Keratinocyte (primary cell): ENCODE measurements at places on chromosomes 1 and 21.

DNA sequence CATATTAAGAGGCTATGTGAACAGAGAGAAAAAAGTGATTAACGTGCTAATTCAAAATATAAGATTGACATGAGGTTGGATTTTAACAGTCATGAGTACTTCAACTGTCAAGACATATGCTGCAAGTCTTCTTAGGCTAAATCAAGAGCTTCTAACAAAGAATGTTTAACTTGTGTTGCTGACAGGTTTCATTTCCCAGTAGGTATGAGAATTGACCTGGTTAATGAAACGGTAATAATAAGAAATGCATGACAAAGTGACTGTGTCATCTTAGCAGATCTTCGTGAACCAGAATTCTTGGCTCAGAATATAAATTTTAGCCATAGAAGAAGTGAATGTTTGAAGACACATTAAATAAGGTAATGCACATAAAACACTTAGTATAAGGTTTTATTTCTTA lies 132.6 kb upstream of the PTGFR start:
- no peak for DNase-seq

- no peak for DNase-seq
Observed at GRCh38 chr1:26164036-26164860, 4.5 kb downstream of the C1orf232 start.

- no peak for DNase-seq
Observed at GRCh38 chr1:6260433-6260934, 414 bp downstream of the GPR153 start.

DNA sequence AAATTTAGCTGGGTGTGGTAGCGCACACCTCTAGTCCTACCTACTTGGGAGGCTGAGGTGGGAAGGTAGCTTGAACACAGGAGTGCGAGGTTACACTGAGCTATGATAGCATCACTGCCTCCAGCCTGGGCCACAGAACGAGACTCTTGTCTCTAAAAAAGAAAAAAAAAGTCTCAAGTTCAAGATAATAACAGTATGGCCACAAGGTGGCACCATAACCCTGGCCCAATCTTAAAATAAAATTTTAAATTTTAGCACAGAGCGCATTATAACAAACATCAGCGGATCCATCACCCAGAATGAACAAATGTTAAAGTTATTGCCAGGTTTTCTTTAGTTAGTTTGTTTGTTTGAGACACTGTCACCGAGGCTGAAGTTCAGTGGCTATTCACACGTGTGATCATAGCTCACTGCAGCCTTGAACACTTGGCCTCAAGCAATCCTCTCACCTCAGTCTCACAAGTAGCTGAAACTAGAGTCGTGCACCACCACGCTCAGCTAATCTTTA lies 2.9 kb upstream of the HTR6 start:
- DNase-seq, result no peak

- DNase-seq, result no peak
Observed at GRCh38 chr1:153649137-153649862, 9.2 kb upstream of the SNAPIN start.

GRCh38 chr1:202189001-202189790 lies 4.4 kb upstream of the LGR6 start:
- no peak for DNase-seq

DNA sequence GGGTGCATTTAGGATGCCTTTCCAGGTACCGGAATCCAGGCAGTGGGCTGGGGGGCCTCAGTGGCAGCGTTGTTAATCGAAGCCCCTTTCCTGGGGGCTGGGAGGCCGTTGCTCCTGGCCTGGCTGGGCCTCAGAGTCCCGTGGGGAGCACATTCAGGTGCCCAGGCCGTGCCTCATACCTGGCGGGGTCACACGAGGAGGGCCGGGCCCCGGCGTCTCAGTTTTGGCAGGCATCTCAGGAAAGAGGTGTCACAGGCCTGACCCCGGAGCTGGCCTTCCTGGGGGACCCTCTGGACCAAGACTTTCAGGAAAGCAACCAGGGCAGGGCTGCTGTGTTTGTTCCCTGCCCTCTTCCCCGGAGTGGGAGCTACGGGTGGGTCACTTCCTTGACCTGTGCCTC lies 4.1 kb downstream of the NBL1 start:
- no peak for DNase-seq

GRCh38 chr21:43269440-43269839 lies 100.6 kb downstream of the CRYAA start:
- DNase-seq, result no peak

DNA sequence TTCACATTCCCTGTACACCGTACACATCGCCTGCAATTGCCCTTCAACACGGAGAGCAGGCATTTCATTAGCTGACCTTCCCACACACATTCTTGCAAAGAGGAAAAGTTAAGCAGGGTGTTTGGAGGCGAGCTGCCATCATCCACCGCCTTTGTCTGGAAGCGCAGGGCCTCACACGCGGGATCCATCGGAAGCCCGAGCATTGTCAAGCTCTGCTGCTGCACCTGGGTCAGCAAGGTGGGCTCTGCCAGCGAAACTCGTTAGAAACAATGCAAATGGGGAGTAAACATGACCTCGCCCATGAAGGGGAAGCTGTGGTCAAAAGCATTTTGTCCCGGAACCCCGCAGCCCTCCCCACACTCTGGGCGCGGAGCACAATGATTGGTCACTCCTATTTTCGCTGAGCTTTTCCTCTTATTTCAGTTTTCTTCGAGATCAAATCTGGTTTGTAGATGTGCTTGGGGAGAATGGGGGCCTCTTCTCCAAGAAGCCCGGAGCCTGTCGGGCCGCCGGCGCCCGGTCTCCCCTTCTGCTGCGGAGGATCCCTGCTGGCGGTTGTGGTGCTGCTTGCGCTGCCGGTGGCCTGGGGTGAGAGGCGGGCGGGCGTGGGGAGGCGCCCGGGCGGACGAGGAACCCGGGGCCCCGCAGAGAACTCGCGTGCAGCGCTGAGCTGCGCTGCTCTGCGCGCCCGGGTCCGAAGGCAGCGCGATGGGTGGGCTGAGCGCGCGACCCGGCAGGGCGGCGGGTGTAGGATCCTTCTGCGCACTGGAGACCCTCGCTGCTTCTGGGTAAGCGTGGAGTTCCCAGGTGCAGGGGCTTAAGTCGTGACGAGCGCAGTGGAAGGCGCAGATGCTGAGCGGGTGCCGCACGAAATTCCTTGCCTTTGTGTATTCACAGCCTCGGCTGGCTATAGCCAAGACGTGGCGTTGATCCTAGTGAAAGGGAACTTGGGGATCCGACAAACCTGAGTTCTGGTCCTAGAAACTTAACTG lies at the start of gene CR1:
TSS of gene CR1 (plus strand) at position 357 of the 992 bp plus-strand sequence. CDS start at position 468, 111 bp downstream.
- DNase-seq, result no peak
